ENCODE measurements at places on chromosomes 13 and 19. TPM values are rescaled to one million over a fixed set of nuclear protein-coding genes. Genes with fewer than 3 reads are reported as not detected.

Gene OVOL3
- total RNA-seq, result not detected

DNA sequence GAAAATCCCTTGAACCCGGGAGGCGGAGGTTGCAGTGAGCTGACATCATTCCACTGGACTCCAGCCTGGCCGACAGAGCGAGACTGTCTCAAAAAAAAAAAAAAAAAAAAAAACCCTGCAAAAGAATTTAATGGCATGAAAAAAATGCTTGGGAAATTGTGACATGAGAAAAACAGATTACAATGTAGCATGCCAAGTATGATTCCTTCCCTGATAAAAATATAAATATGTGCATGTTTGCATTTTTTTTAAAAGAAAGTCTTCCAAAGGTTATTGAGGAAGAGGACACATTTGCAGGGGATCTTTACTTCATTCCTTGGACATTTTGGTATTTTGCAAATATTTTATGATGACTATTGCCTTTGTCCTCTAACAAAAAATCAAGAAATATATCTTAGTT is 14.5 kb upstream of the ZBTB32 start:
- no peak for DNase-seq

Gene CYP2S1
- total RNA-seq, result 1.2 TPM

DNA sequence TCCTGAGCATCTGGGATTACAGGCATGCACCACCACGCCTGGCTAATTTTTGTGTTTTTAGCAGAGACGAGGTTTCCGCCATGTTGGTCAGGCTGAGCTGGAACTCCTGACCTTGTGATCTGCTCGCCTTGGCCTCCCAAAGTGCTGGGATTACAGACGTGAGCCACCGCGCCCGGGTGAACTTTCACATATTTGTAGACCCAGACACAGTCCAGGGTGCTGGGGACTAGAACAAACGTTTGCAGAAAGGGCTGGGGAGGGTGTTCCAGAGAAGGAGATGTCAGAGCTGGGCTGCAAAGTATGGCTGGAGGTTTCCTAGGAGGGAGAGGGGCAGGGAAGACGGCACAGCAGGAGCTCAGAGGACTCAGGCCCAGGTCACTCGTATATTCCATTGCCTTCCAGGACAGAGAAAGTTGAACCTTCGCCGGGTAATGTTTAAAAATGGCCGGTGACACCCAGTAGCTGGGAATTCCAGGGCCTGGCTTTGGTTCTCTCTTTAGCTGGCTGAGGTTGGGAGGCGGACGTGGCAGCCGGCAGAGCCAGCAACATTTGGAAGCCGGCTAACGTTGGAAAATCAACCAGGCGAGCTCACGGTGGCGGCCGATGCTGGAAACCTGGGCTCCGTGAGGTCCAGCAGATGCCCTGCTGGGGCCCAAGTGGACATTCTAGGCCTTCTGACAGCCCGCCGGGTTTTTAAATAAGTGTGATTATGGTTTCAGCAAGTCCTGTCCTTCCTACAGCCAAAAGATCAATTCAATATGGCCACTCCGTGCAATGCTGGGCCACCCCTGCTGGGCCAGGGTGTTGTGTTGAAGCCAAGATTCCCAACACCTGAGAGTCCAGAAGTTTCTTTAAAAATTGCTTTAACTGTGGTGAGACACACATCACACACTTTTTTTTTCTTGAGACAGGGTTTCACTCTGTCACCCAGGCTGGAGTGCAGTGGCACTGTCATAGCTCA is 41.5 kb downstream of the NFIC start:
- peak; percentile 86 for DNase-seq

GRCh38 chr13:32323912-32324311 is 8.6 kb downstream of the BRCA2 start:
- DNase-seq, result no peak

Gene JAK3
- 8.8 TPM for total RNA-seq
